T-helper 17 cell (primary cell): ENCODE measurements at places on chromosomes 2 and 18.

GRCh38 chr2:38419499-38419898 lies 42.4 kb upstream of the ATL2 start:
- DNase-seq = no peak

DNA sequence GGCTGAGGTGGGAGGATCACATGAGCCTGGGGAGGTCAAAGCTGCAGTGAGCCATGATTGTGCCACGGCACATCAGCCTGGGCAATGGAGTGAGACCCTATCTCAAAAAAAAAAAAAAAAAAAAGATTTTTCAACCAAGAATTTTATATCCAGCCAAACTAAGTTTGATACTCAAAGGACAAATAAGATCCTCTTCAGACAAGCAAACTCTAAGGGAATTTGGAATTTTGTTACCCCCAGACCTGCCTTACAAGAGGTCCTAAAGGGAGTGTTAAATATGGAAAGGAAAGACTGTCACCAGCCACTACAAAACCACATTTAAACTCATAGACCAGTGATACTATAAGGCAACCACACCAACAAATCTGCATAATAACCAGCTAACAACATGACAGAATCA lies 67.5 kb downstream of the WDPCP start:
- DNase-seq = no peak

- no peak for DNase-seq
Observed at GRCh38 chr18:8435376-8435775, 173.9 kb upstream of the RAB12 start.

GRCh38 chr18:78423811-78424210 lies 555.8 kb upstream of the SALL3 start:
- DNase-seq = no peak

GRCh38 chr2:176535467-176536113 lies 266.3 kb downstream of the MTX2 start:
- DNase-seq = no peak
